ENCODE measurements at places on chromosomes 5 and 9. TPM values are rescaled to one million over a fixed set of nuclear protein-coding genes. Genes with fewer than 3 reads are reported as not detected.
A peak's percentile ranks its signal among the peaks of the same experiment; 100 is the strongest.

RASEF gene
- 0.09 TPM for total RNA-seq

DNA sequence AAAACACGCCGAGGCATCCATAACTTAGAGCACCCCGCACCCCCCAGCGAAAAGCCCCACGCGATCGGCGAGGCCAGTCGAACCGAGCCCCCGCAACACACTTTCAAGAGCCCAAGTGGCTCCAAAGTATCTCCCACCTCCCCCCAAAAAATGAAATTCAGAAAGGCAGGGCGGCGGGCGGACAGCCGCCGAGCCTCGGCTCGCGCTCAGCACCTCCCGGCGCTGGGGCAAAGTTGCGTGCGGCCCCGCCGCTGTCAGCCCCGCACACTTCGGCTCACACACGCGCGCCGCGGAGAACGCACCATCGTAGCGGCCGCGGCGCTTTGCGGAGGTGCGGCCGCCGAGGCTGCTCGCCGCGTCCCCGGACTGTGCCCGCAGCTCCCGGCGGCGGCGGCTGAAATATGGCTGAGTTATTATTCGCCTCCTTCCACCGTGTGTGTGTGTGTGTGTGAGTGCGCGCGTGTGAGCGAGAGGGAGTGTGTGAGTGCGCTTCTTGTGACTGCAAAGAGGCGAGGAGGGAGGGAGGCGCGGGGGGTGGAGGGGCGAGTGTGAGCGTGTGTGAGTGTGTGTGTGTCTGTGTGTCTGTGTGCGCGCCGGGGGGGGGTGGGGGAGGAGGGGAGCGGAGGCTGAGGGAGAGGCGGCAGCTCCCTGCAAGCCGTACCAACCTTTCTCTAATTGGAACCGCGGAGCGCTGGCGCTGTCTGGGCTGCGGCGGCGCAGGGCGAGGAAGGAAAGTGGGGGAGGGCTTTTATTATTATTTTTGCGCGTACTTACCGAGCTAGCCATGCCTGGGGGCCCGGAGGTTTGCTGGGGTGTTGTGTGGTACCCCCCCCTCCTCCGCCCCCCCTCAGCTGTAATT is 599 bp downstream of the MLLT3 start:
- H3K27me3 ChIP-seq: no peaks in the 10 kb centered on the region
- H3K36me3 ChIP-seq: no peaks in the 10 kb centered on the region
- peak; percentile 75 for DNase-seq

- H3K36me3 ChIP-seq: peaks cover 20% of the 10 kb centered on the region
- no peaks in the 10 kb centered on the region for H3K27me3 ChIP-seq
- peak overlapping the region; percentile 54 for H3K27ac ChIP-seq
- H3K4me3 ChIP-seq: no peak overlapping the region
- DNase-seq: no peak
- H3K4me1 ChIP-seq: peaks cover 49% of the 10 kb centered on the region
Observed at GRCh38 chr9:136047076-136047774, 47.9 kb downstream of the NACC2 start.

- no peak overlapping the region for H3K27ac ChIP-seq
- H3K4me1 ChIP-seq: peaks cover 4% of the 10 kb centered on the region
- H3K4me3 ChIP-seq: no peak overlapping the region
- H3K36me3 ChIP-seq: no peaks in the 10 kb centered on the region
Observed at GRCh38 chr5:61706751-61707150, 374.7 kb downstream of the ZSWIM6 start.

GRCh38 chr9:4815381-4815956 is 22.7 kb downstream of the RCL1 start:
- DNase-seq: no peak
- H3K4me1 ChIP-seq: no peaks in the 10 kb centered on the region
- no peaks in the 10 kb centered on the region for H3K27me3 ChIP-seq
- H3K27ac ChIP-seq: no peak overlapping the region

Data from A673 (cell line).